NCI-H510A (cell line): ENCODE measurements at places on chromosomes 13 and 19.

DNA sequence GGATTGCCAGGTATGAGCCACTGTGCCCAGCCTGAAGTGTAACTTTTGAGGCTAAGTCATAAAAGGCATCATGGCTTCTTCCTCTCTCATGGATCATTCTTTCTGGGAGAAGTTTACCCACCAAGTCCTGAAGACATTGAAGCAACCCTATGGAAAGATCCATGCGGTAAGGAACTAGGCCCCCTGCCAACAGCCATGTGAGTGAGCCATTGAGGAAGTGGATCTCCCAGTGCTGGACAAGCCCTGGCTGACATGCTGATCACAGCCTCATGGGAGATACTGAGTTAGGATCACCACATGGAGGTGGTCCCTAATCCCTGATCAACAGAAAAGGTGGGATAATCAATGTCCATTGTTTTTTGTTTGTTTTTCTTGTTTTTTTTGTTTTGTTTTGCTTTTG lies 3.3 kb upstream of the NUDT19 start:
- no peak for DNase-seq

GRCh38 chr19:29263305-29264135 lies 50.6 kb upstream of the UQCRFS1 start:
- DNase-seq: no peak

DNA sequence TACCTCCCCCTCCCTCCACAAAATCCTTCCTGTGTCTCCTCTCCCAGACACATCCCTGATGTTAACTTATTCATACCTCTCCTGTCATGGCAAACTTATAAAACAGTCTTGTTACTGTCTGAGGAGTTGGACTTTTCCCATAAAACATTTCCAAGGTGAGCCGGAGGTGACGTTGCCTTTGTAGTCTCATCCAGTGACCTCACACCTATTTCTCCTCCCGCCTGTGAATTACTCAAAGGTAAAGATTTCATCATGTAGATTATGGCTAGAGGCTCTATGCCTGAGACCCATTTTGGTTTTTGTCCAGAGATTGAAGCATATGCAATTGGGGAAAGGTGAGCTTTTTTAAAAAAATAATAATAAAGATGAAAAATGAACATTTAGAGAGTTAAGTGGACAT lies 529.0 kb downstream of the MYO16 start:
- no peak for DNase-seq

DNA sequence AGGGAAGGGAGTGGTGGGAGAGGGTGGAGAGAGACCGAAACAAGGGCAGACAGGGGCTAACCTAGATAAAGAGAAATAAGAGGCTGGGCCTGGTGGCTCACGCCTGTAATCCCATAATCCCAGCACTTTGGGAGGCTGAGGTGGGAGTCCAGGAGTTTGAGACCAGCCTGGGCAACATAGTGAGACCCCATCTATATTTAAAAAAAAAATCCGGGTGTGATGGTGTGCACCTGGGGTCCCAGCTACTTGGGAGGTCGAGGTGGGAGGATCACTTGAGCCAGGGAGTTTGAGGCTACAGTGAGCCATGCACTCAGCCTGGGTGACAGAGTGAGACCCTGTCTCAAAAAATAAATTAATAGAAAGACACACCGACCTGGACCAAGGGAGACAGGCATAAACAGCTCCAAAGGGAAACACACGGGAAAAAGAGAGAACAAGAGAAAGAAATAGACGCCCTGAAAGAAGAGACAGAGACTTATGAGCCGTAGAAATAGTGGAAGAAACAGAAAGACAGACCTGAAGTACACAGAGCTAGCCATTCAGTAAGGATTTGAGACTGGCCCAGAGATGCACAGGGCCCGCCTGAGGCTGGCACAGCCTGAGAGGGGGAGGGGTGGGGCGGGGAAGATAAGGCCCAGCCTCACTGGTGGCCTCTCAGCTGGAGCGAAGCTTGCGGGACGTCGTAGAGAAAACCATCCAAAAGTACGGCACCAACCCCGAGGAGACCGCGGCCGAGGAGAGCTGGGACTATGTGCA lies 2.2 kb downstream of the CD37 start:
- no peak for DNase-seq

- no peak for DNase-seq
Observed at GRCh38 chr13:106182404-106182803, 353.1 kb downstream of the EFNB2 start.

DNA sequence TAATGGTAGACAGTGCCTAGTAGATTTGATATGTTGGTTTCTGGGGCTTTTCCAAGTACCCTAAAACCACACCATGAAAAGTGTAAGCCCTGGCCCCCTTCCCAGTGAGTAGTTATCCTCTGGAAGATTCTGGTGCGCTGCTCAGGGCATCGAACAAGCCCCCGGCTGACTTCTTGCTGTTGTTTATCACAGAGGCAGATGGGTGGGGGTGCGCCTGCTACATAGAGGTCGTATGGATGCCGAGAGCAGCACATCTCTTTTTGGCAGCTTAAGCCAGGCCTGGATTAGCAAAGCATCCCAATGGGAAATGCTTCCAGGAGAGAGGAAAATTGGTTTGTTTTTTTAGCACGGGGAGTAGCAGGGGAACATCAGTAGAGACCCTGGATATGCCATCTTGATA lies 26.3 kb upstream of the SPATA13 start:
- DNase-seq: no peak

- no peak for DNase-seq
Observed at GRCh38 chr19:14764401-14764800, 14.0 kb downstream of the ADGRE2 start.

DNA sequence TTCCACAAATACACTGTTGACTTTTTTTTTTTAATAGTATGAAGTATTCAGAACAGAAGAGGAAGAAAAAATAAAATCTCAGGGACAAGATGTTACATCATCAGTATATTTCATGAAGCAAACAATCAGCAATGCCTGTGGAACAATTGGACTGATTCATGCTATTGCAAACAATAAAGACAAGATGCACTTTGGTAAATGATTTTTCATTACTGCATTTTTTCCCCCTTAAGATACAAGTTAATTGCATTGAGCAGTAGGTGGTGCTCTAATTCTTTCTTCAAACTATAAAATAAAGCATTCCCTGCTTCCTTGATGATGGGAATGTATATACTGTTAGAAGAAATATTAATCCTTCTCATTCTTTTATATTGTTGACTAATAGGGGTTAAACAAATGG lies 17.1 kb downstream of the UCHL3 start:
- DNase-seq: no peak

- DNase-seq: no peak
Observed at GRCh38 chr13:19713186-19713965, 69.4 kb downstream of the PSPC1 start.

DNA sequence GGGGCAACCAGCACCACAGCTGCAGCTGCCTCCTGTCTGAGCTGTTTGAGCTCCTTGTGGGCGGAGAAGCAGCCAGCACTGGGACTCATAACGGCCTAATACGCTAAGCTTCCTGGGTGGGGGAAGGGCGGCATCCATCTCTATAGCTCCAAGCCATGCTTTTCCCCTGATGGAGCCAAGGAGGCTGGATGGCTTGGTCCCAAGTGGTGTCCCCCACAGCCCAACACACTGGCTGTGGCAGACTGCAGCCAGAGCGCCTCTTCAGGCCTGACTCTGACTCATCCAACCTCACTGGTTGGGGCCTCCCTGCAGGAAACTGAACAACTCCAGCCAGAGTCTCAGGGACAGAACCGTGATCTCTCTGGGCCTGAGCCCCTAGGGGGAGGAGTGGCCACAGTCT lies 537.3 kb downstream of the SUCLA2 start:
- no peak for DNase-seq

DNA sequence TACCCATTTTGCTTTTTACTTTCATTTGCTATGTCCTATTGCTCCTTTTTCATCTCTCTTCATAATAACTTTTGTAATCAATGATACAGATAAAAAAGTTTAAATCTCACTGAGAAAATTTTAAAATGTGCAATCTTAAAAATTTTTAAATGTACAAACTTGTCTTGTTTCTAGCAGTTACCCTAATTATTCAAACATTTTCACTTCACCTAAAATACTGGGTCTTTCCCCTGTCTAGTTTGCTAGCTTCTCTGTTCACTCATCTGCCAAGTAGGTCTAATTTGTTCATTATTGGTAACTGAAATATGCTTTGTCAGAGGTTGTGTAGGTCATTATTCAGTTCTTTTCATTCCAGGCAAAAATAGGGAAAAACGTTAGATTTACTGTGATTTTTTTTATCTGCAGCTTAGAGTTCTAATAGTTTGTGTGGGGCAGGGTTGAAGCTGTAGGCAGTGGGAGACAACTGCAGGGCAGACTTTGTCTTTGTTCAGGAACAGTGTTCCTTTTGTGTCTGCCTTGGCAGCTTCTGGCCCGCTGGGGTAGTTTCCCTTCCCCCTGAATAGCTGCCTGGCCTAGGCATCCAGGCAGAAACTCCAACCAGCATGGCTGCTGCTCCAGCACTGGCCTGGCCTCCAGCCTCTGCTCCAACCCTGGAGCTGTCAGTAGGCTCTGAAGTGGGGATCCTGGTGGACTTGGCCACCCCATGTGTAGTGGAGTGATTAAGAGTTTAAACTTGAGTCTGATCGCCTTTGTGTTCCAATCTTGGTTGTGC lies 48.5 kb downstream of the WDFY2 start:
- no peak for DNase-seq

- no peak for DNase-seq
Observed at GRCh38 chr13:56752636-56753035, 388.1 kb upstream of the PRR20A start.

- no peak for DNase-seq
Observed at GRCh38 chr13:43203781-43204180, 180.4 kb downstream of the DNAJC15 start.

- no peak for DNase-seq
Observed at GRCh38 chr13:80419416-80419815, 78.5 kb upstream of the SPRY2 start.

- peak; percentile 16 for DNase-seq
Observed at GRCh38 chr13:107864543-107865317, 350.6 kb downstream of the LIG4 start.

- DNase-seq: no peak
Observed at GRCh38 chr13:114310956-114311355, 3.3 kb upstream of the CHAMP1 start.

DNA sequence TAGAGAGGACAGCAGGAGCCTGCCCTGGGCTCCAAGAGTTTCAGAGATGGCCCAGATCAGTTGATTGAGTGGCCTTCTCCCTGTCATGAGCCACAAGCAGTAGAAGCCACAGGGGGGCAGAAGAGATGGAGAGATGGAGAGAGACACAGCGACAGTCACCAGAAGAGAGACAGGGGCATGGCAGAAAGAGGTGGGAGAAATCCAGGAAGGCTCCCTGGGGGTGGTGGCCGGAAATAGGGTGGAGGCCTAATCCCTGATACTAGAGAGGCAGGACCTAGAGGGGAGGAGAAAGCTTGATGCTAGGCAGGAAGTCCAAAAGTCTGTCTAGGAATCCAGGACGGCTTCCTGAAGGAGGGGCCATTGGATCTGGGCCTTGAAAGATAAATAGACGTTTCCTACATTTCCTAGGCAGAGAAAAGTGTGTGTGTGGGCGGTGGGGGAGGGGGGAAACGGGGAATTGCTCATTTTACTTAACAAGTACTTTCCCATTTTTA lies 9.6 kb upstream of the TPM4 start:
- no peak for DNase-seq

DNA sequence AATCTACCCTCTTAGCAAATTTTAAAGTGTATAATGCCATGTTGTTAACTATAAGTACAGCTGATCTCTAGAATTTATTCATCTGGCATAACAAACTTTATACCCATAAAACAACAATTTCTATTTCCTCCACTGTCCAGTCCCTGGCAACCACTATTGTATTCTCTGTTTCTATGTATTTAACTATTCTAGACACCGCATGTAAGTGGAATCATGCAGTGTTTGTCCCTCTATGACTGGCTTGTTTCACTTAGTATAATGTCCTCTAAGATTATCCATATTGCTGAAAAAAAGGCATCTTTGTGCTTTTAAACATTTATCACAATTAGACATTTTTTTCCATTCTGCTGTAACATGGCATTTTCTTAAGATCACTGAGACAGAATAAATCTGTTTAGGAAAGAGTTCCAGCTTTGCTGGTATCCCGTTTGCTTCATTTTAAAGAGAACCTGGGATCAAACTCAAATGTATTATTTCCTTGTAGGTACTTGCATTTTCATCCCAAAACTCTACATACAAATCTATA lies 1191.0 kb downstream of the SLITRK5 start:
- no peak for DNase-seq

GRCh38 chr13:28566283-28566682 lies 71.4 kb upstream of the FLT1 start:
- no peak for DNase-seq

GRCh38 chr13:20258208-20258962 lies 26.3 kb upstream of the GJB6 start:
- no peak for DNase-seq

DNA sequence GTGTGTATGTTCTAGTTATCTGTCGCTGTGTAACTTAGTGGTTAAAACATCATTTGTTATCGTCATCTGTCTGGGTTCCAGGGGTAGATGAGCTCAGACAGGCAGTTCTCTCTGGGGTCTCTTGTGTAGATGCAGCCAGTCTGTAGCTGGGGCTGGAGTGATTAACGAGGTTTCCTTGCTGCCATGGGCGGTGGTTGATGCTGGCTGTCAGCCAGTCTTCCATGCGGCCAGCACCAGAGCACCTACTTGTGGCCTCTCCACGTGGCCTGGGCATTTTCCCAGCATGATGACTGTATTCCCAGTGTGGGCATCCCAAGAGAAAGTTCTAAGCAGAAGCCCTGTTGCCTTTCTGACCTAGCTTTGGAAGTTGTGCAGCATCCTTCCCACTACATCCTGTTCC lies 10.7 kb downstream of the ERCC5 start:
- no peak for DNase-seq

DNA sequence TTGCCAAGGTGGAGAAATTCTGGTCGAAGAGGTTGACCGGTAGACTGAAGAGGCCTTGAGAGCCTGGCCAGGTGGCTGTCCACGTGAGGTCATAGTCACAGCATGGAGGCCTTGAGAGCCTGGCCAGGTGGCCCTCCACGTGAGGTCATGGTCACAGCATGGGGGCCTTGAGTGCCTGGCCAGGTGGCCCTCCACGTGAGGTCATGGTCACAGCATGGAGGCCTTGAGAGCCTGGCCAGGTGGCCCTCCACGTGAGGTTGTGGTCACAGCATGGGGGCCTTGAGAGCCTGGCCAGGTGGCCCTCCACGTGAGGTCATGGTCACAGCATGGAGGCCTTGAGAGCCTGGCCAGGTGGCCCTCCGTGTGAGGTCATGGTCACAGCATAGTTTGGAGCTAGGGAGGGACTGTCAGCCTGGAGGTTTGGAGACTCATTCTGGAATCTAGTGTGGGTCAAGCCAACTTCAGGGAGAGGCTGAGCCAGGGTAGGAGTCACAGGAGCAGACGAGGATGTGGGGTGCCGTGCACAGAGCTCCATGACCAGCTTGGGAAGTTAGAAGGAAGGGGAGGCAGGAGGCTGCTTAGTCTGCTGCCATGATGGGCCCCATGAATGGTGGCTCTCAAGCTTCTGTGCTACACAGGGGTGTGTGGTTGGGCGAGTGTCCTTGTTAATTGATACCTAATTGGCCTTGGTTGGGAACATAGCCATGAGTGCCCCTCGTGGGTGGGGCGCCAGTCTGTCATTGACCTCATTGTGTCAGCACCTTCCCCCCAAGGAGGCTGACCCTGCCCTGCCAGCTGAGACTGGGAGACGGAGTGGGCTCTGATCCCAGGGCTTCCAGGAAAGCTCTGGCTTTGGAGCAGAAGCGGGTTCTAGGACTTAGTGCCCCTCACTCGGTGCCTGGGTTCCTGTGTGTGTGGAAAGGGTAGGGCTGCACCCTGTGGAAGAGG lies 4.0 kb downstream of the LENG9 start:
- no peak for DNase-seq

GRCh38 chr13:106122234-106122633 lies 413.2 kb downstream of the EFNB2 start:
- DNase-seq: no peak
